ENCODE measurements at places on chromosomes 5 and 9.

GRCh38 chr9:18404434-18405029 lies 69.4 kb upstream of the ADAMTSL1 start:
- DNase-seq: no peak

DNA sequence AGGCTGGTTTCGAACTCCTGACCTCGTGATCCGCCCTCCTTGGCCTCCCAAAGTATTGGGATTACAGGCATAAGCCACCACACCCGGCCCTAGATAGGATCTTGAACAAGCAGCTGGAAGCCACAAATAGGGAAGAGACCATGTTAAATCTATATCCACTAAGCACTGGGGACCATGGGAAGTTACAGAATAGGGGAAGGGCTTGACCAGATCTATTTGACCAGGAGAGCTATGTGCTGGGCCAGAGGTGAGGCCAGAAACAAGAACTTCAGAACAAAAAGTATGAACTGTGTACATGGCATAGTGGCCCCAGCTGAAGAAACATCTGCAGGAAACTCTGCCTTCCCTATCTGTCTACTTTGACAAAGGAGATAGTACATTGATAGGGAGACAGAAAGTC lies 10.8 kb downstream of the KLF4 start:
- no peak for DNase-seq

DNA sequence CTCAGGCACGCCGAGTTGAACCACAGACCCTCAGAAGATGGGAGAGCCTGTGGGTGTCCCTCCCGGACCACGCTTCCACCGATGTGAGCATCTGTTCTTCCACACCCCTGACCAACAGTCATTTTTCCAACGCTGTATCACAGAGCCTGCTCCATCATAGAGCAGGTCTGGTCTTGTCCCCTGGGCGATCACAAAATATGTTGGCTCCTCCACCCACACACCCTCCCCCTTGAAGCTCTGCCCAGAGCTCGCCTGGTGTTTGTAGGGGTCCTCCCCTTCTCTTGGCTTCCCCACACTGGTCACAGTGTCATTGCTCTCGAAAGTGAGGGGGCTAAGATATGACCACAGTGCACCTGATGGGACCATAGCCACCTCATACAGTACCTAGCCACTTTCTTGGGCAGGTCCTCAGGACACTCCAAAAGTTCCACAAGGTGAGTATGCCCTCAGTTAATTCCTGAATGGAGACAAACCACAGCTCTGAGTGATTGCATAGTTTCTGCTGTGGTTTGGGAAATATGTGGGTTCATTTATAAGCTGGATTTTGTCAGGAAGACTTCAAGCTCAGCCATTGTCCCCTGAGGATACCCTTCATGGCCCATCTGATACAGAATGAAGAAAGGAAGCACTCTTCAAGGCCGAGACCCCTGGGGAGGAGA lies 3.5 kb upstream of the ZNF618 start:
- no peak for DNase-seq

GRCh38 chr5:150329038-150329437 lies 26.3 kb upstream of the ARSI start:
- DNase-seq: no peak

GRCh38 chr9:85941622-85941940 lies 635 bp downstream of the NAA35 start:
- DNase-seq: no peak

DNA sequence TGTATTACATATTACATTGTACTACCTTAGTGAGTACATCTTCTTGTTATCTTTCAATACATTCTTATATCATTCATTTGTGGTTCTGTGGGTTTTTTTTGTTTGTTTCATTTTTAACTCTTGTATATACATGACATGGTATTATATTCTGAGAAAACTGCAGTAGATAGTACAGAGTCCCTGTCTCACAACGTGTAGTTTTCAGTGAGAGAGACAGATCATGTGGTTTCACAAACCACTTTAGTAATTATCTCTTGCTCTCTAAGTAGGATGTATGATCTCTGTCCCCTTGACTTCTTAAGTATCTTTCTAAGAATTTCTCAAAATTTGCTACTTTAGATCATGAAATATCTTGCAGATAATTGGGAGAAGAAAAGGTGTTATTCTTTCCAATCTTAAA lies 745.9 kb upstream of the CDH9 start:
- no peak for DNase-seq

- DNase-seq: no peak
Observed at GRCh38 chr9:78903581-78903980, 606.7 kb downstream of the PSAT1 start.

- no peak for DNase-seq
Observed at GRCh38 chr9:109158651-109159050, 8.4 kb downstream of the FRRS1L start.

GRCh38 chr9:77614645-77615044 lies 33.5 kb downstream of the GNA14 start:
- DNase-seq: no peak

DNA sequence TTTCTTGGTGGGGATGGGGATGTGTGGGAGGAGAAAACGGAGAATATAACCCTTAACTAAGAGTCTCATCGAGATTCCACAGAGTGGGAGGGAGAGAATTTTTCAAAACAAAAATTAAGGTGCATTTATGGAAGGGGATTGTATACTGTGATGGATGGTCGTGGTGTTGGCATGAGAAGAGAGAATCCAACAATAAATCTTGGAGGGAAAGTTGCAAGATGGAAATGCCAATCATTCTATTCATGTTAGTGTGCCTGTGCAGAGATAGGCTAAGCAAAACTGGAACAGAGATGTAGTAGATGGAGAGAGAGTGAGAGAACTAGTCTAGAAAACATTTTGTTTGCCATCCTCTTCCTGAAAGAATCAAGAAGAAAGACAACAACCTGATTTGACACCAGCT lies 613.1 kb downstream of the EBF1 start:
- DNase-seq: no peak

- no peak for DNase-seq
Observed at GRCh38 chr9:118438810-118439209, 734.6 kb downstream of the TLR4 start.

- DNase-seq: no peak
Observed at GRCh38 chr9:128495804-128496417, 8.6 kb upstream of the GLE1 start.

GRCh38 chr9:128244091-128244836 lies 31.5 kb downstream of the GOLGA2 start:
- DNase-seq: no peak

- DNase-seq: no peak
Observed at GRCh38 chr5:94524841-94525697, 93.3 kb downstream of the KIAA0825 start.

DNA sequence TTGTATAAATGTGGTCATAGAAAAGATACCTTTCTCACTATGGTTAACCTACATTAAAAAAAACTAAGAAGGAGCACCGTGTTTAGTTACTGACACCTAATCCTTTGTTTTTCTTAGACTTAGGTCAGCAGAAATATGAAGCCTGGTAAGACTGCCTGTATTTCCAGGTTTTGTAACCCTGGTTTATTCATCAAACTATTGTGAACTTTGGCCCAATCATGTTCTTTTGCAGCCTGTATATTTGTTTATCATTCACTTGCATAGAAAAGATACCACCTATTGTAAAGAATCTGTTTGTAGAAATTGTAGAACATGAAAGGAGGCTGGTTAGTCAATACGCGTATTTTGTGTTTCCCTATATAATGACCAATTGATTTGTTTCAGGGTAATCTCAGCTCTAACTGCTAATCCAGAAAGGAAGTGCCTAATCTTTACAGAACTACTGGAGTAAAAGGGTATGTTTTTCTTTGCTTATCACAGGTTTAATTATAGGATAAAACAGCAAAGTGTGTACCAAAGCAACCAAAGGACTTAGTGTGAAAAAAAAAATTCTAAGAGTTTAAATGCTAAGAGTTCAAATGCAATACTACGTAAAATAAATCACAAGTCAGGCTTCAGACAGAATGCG lies 103.6 kb downstream of the LURAP1L start:
- DNase-seq: no peak

GRCh38 chr5:337563-338130 lies 16.1 kb downstream of the AHRR start:
- no peak for DNase-seq

DNA sequence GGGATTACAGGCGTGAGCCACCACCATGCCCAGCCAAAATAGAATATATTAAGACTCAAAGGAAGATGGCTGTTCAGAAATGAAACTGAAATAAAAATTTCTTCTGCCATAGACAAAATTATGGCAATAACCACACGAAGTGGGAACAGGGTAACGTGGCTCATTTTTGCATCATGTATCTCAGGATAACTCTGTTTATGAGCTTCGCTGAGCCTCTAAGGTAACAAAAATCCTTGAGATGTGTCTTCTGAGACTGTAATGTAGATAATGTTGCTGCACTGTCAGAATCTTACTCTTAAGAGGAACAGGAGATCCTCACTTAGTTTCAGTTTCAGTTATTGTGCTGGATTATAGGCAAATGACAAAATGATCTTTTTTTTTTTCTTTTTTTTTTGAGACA lies 153.8 kb downstream of the GOLPH3 start:
- no peak for DNase-seq

- DNase-seq: no peak
Observed at GRCh38 chr9:34121996-34122395, 4.5 kb downstream of the DCAF12 start.

DNA sequence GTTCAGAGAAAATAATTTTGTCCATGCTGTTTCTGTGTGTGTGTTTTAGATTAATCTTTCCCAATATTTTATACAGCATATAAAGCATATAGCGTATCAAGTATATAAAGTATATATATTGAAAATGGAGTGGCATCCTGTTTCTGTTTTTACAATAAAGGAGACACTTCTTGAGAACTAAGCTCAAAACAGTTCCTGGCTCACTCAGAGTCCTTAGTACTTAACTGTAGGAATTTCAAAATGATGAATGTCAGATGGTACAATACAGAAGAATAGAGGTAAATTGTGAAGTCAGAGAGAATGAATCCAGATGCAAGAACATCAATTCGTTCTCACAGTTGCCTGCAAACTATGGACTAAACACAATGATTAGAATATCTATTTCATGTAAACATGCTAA lies 68.7 kb upstream of the TAS2R1 start:
- no peak for DNase-seq

DNA sequence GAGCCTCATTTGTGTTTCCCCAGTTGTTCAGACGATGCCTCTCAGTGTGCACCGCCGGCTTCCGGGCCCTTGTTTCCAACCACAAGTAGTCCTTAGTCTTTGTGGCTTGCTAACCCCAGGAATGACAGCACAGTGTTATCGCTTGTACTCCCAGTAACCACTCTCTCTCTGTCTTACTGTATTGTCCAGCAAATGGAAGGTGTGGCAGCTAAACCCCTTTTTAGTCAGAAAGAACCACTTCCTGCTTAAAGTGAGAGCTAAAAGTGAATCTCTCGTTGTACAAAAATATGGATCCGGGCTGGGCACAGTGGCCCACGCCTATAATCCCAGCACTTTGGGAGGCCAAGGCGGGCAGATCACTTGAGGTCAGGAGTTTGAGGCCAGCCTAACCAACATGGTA lies 61.3 kb downstream of the ENC1 start:
- peak; percentile 46 for DNase-seq

- peak; percentile 29 for DNase-seq
Observed at GRCh38 chr5:126680191-126680817, 79.6 kb downstream of the PHAX start.

DNA sequence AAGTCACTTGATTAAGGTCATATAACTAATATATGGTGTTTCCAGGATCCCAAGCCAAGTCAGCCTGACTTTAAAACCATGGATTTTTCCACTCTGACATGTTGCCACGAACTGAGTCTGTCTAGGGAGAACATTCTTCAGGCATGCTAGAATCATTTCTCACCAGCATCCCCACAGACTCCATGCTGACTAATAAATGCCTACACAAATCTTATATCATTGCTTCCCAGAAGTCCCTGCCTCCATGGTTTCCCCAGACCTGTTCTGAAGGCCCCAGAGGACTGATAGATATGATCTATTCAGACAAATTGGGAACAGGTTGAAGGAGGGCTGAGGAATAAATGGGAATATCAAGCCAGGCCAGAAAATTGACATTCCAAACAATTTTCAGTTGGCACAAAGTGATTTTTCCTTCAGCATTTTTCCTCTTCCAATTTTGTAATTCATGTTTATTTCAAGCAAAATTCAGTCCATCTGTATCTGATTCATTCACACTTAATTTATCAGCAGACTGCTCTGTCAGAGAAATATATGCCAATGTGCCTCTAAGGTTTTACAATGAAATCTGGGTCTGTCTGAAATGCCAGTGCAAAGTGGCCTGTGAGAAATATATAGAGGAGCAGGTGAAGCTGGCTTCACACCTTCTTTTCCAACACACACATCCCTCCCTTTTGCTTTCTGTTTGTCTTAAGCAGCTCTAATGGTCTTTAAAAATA lies 413.6 kb upstream of the TNC start:
- peak; percentile 54 for DNase-seq

- DNase-seq: no peak
Observed at GRCh38 chr5:169805527-169805934, 168.5 kb downstream of the DOCK2 start.

DNA sequence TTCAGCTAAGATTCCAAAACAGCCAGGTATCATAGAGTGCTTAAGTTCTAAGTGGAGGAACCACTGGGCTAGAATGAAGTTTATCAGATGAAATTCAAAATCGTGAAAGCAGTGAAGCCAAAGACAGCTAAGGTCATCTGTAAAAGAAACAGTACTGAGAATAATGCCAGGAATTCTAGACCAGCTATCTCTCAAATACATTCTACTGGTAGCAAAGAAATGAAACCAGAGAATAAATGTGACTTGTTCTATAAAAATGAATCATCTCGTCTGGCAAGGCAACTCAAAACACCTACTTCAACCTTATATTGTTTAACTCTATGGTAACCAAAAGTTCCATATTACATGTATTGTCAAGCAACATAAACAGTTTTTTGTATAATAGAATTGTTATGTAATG lies 51.3 kb upstream of the RGMB start:
- no peak for DNase-seq

DNA sequence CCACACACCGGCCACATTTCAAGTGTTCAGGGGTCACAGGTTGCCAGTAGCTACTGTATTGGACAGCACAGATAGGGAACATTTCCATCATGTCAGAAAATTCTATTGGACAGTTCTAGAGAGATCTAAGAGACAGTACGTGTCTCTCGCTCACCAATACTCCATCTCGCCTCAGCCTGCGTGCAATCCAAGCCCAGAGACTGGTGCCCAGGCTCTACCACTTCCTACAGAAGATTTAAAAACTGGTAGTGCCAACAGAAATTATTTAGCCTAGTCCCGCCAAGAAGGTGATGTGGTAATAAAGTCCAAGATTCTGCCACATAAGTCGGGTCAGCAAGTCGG lies 390 bp upstream of the SNX2 start:
- DNase-seq: no peak

DNA sequence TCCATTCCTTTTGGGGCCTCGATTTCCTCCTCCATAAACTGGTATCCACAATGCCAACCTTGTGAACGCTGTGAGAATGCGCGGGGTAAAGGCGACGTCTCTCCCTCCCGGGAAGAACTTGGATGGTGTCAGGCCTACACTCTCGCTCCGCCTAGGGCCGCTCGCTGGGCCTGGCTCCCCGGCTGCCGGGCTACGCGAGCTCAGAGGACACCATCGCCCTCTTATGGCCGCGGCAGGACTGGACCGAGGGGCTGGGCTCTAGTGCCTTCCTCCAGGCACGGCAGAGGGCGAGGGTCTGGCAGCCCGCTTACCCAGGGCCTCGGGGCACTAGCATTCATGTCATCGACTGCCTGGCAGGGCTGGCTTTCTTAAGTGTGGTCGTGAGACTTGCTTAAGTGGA lies 1.3 kb upstream of the EXOSC2 start:
- peak; percentile 52 for DNase-seq
